CD4-positive, alpha-beta T cell (primary cell): ENCODE measurements at places on chromosomes 5 and 9. TPM values are rescaled to one million over a fixed set of nuclear protein-coding genes. Genes with fewer than 3 reads are reported as not detected.

Gene CTSL
- total RNA-seq: 7.9 TPM

DNA sequence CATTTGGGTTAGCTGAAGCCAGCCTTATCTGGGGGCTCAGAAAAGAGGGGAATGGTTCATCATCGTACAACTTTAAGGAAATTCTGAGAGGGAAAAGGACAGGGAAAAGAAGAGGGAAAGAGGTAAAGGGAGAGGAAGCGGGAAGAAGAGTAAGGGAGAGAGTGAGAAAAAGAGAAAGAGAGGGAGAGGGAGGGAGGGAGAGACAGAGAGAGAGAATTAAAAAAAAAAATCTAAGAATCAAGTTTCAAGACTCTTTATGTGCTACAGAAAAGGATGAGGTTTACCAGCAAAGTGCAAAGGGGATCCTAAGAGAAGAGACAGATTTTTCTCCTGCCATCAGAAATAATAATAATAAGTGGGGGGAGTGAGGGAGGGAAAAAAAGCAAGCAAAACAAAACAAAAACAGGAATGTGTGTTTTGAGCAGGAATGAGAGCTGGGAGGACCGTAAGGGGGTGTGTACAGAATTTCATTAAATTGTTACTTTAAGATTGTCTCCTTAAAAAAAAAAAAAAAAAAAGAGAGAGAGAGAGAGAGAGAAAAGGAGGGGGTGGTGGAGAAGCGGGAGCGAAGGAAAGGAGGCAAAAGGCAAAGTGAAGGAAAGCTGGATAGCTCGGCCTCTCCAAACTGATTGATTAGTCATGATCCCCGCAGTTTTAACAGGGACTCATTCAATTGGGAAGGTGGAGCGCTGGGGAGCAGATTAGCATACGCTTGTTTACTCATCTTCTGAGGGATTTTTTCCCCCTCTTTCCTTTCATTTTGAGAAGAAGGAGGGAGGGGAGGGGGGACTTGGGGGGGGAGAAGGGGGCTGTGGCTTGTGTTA, 438 bp upstream of the PAPPA start:
- DNase-seq: no peak
- peaks cover 30% of the 10 kb centered on the region for H3K27me3 ChIP-seq
- no peaks in the 10 kb centered on the region for H3K36me3 ChIP-seq
- H3K4me3 ChIP-seq: no peak overlapping the region

DNA sequence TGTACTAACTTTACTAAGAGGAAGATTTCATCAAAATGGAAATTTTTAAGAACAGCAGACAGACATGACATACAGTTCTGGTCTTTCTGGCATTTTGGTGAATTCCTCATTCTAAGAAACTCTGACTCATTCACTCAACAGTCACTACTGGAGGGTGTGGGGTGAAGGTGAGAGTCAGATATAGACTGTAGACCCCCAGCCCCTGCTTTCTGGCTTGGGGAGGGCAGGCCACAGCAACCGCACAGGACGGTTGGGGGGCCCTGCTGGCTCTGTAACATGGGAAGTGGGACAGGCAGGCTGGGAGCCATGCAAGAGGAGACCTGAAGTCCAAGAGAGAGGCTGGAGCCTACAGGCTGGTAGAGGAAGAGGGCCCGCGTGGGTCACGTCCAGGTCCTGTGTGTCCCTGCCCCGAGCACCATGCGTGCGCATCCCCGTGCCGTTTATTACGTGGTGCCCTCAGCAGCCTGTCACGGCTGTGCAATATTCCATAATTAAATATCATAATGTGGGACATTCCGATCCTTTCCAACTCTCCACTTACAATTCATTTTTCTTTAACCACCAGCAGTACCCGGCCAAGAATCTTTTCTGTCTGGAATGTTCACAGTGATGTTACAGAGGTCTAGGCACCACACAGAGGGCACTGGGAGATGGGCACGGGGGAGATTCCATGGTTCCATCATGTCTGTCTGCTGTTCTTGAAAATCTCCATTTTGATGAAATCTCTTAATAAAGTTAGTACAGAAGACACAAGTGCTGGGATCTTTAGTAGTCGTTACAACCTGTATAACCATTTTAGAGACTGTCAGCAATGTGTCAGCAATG, 75.5 kb downstream of the SEMA4D start:
- H3K4me1 ChIP-seq: peaks cover 98% of the 10 kb centered on the region
- no peak overlapping the region for H3K4me3 ChIP-seq
- H3K27me3 ChIP-seq: no peaks in the 10 kb centered on the region
- peaks cover 37% of the 10 kb centered on the region for H3K36me3 ChIP-seq
- no peak for DNase-seq

Gene MAMDC2
- 0.08 TPM for total RNA-seq

GRCh38 chr9:112839331-112839730, 51.3 kb downstream of the SLC46A2 start:
- H3K27me3 ChIP-seq: no peaks in the 10 kb centered on the region
- H3K4me1 ChIP-seq: no peaks in the 10 kb centered on the region
- no peak for DNase-seq
- H3K27ac ChIP-seq: no peak overlapping the region
- H3K4me3 ChIP-seq: no peak overlapping the region
- H3K36me3 ChIP-seq: peaks cover 21% of the 10 kb centered on the region

DNA sequence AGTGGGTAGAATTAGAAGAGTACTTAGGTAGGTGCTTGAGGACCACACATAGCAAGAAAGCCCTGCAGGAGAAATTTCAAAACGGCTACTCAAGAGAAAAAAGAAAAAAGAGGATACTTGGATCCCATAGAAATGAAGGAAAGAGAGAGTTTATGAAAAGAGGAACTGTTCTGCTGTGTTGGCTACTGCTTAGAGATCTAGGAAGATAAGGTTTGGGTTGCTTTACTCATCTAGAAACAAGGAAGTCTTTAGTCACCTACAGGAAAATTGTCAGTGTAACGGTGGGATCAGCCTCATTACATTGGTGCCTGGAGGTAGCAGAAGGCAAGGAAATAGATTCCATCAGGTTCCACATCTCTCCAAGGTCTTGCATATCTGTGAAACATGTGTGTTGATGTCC, 14.8 kb upstream of the C5orf46 start:
- H3K36me3 ChIP-seq: no peaks in the 10 kb centered on the region
- no peak overlapping the region for H3K27ac ChIP-seq
- H3K4me1 ChIP-seq: no peaks in the 10 kb centered on the region
- no peaks in the 10 kb centered on the region for H3K27me3 ChIP-seq
- H3K4me3 ChIP-seq: no peak overlapping the region

GRCh38 chr9:134641173-134641989, at the start of gene COL5A1:
COL5A1 (plus strand) TSS chr9:134641803; CDS start chr9:134642188, 385 bp downstream.
- DNase-seq: peak; percentile 14
- peak within 1 kb of the TSS; percentile 26 for H3K4me3 ChIP-seq
- H3K36me3 ChIP-seq: no peaks in the 10 kb centered on the region
- peaks cover 8% of the 10 kb centered on the region for H3K4me1 ChIP-seq
- no peak within 1 kb of the TSS for H3K27ac ChIP-seq
- peaks cover 9% of the 10 kb centered on the region for H3K27me3 ChIP-seq

Gene SURF2
- total RNA-seq: 12.7 TPM

Gene GLRA1
- not detected for total RNA-seq
